Muscle of leg (tissue), 16 donors: ENCODE measurements at places on chromosomes 2 and 18. TPM values are rescaled to one million over a fixed set of nuclear protein-coding genes. Genes with fewer than 3 reads are reported as not detected.

- H3K27me3 ChIP-seq: no peaks in the 10 kb centered on the region
- H3K4me1 ChIP-seq: peaks cover 22% of the 10 kb centered on the region
- H3K27ac ChIP-seq: no peak overlapping the region
- H3K4me3 ChIP-seq: no peak overlapping the region
- H3K36me3 ChIP-seq: peaks cover 59% of the 10 kb centered on the region
Observed at GRCh38 chr2:121360566-121361300, 75.7 kb upstream of the TFCP2L1 start.

GRCh38 chr2:100185105-100185504 is 42.7 kb upstream of the AFF3 start:
- H3K36me3 ChIP-seq: no peaks in the 10 kb centered on the region
- no peak overlapping the region for H3K27ac ChIP-seq
- no peak for DNase-seq

FAM237A gene
- total RNA-seq: not detected

REG3A gene
- not detected for total RNA-seq

- H3K36me3 ChIP-seq: no peaks in the 10 kb centered on the region
- DNase-seq: no peak
- H3K27ac ChIP-seq: no peak overlapping the region
- H3K4me3 ChIP-seq: no peak overlapping the region
- H3K4me1 ChIP-seq: no peaks in the 10 kb centered on the region
Observed at GRCh38 chr2:171846894-171847293, 47.1 kb downstream of the SLC25A12 start.

DNA sequence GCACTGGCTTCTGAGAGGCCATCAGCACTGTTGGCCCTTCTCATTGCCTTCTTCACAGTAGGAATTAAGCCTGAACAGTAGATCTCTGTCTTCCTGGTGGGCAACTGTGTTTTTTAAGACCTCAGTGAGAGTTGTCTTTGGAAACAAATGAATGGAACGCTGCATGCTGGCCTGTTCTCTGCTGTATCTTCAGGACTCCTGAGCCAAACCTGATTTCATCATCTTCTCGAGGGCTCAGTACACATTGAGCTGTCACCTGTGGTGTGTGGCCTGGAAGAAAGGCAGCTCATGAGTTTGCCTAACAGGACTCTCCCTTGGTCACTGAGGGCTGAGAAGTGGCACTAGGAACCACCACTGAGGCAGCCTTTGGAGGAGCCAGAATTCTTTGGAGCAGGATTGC is 39.7 kb downstream of the SH3RF3 start:
- H3K4me3 ChIP-seq: no peak overlapping the region
- H3K27me3 ChIP-seq: peaks cover 5% of the 10 kb centered on the region
- H3K4me1 ChIP-seq: peaks cover 23% of the 10 kb centered on the region
- H3K36me3 ChIP-seq: no peaks in the 10 kb centered on the region

DNA sequence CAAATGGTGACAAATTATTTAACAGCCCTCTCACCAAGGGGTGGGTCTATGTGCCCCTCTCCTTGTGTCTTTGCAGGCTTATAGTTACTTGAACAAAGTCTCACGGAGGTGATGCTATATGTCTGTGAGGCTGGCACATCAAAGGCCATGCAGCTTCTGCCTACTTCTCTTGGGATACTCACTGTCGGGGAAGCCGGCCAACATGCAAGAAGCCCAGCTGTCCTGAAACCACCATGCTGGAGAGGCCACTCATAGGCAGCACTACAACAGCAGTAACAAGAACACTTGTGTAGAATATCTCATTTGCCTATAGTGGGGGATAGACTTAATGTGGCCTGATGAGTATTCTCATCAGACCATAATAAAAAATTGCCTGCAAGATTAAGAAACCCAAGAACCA is 233.7 kb upstream of the NCKAP5 start:
- no peaks in the 10 kb centered on the region for H3K36me3 ChIP-seq
- DNase-seq: no peak
- H3K27me3 ChIP-seq: no peaks in the 10 kb centered on the region
- no peaks in the 10 kb centered on the region for H3K4me1 ChIP-seq
- H3K27ac ChIP-seq: no peak overlapping the region
- no peak overlapping the region for H3K4me3 ChIP-seq

ROCK1 gene
- 25.5 TPM for total RNA-seq
